Femur (tissue), 1 donor: ENCODE measurements at places on chromosomes 7 and 10.

- DNase-seq: no peak
These were observed 276.9 kb downstream of the TCF7L2 start for GRCh38 chr10:113226831-113227445.

- DNase-seq: no peak
These were observed 190.2 kb downstream of the GPAM start for GRCh38 chr10:111993321-111993720.

GRCh38 chr7:121392277-121393004, 3.7 kb downstream of the FAM3C start:
- DNase-seq: no peak

GRCh38 chr7:2034291-2035201, 198.2 kb downstream of the MAD1L1 start:
- peak; percentile 15 for DNase-seq

DNA sequence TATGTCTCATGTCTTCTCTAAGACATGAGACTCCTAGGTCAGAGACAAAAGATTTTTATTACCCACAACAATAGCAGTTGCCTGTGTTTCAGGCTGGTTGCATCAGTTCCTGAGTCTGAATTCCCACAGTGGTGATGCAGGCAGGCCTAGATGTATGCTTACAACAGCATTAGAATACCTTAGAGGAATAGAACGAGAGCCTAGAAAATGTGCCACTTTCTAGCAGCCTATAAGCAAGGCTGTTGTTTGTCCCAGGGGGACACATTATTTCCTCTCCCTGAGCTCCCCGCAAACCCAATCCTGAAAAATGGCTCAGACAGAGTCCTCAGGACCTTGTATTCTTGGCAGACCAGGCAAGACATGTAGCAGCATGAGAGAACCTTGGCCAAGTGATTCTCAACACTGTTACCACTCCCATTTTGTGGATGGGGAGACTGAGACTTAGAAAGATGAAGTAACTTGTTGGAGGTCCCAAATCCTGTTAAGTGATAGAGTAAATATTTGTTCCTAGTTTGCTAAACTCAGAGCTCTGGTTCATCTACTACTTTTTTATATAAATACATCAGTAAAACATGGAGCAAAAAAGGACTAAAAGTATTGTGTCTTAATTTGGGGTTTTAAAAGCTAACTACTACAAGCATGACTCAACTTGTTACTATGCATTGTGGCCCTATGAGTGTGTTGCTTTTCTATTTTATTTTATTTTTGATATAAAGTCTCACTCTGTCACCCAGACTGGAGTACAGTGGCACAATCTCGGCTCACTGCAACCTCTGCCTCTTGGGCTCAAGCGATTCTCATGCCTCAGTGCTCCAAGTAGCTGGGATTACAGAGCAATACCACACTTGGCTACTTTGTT, 14.2 kb downstream of the VTI1A start:
- DNase-seq: no peak

GRCh38 chr10:17470246-17470645, 15.9 kb upstream of the ST8SIA6 start:
- DNase-seq: no peak

DNA sequence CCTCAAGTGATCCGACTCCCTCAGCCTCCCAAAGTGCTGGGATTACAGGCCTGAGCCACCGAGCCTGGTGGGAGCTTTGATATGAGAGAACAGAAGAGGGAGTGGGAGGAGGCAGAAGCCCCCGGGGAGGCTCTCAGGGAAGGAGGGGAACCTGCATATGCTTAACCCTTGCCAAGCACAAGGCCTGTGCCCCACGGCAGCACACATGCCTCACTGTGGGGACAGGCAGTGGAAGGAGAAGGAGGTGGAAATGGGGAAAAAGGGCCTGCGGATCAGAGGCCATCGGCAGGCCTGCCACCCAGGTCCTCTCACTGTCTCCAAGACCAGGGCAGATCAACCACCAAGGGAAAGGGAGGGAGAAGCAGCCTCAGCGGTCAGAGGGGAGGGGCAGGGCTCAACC, 7.2 kb upstream of the GRID1 start:
- peak; percentile 4 for DNase-seq

DNA sequence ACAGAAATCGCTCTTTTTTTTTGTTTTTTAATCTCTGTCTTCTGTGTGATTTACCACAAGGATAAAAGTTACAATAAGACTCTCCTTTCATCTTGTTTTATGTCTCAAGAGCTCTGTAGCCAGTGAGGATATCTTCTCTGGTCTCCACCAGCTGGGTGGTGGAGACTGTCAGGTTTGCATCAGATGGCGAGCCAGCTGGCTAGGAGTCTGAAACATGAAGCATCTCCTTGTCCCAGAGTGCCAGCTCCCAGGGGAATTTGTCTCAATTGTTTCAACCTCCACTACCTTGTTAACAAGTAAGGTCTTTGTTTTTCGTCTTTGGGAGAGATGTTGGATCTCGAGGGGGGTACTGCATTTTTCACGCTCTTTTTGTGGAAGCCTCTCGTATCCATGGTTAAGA, 47.3 kb downstream of the FRMPD2 start:
- DNase-seq: no peak

DNA sequence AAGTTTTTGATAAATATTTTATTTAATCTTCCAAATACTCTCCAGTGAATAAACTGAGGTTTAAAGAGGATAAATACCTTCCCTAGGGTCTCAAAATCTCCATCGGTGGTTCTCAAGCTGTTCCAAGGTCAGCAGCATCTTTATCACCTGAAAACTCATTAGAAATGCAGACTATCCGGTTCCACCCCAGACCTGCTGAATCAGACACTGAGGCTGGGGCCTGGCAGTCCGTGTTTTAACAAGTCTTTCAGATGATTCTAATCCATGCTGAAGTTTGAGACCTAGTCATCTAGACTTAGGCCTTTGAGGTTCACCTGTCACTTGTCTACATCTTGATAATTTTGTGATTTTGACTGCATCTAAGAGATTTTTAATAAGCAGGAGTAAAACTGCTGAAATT, 37.5 kb downstream of the PLEKHA8 start:
- DNase-seq: no peak

GRCh38 chr10:114034923-114035645, 8.6 kb upstream of the ADRB1 start:
- no peak for DNase-seq

DNA sequence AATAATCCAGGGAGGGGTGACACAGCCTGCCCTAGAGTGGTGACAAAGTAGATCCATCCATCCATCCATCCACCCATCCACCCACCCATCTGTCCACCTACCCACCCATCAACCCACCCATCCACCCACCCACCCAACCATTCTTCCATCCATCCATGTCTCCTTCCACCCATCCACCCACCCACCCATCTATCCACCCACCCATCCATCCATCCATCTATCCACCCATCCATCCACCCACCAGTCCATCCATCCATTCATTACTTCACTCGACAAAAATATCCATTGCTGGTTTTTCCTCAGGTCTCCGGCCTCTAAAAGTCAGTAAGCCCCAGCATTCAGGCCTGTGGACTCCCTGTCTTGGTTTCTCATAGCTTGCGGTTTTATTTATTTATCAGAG, 12.5 kb upstream of the LIMK1 start:
- no peak for DNase-seq

DNA sequence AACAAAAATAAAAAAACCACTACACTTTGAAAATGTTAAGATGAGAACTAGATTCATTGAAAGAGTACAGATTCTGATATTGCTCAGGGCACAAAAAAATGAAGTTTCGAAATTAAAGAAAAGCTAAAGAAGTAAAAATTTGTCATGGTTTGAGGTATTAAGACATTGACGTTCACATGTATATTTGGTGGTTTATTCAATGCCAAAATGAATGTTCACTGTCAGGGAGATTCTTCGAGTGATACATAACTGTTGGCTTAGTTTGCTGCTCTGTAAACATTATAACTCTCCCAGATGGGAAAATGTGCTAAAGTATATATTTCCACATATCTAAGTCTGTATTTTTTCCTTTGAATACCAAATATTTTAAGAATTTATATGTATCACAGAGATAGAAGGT, 345.0 kb downstream of the SEMA3D start:
- no peak for DNase-seq

- no peak for DNase-seq
These were observed 49.0 kb upstream of the PODXL start for GRCh38 chr7:131605280-131605878.

DNA sequence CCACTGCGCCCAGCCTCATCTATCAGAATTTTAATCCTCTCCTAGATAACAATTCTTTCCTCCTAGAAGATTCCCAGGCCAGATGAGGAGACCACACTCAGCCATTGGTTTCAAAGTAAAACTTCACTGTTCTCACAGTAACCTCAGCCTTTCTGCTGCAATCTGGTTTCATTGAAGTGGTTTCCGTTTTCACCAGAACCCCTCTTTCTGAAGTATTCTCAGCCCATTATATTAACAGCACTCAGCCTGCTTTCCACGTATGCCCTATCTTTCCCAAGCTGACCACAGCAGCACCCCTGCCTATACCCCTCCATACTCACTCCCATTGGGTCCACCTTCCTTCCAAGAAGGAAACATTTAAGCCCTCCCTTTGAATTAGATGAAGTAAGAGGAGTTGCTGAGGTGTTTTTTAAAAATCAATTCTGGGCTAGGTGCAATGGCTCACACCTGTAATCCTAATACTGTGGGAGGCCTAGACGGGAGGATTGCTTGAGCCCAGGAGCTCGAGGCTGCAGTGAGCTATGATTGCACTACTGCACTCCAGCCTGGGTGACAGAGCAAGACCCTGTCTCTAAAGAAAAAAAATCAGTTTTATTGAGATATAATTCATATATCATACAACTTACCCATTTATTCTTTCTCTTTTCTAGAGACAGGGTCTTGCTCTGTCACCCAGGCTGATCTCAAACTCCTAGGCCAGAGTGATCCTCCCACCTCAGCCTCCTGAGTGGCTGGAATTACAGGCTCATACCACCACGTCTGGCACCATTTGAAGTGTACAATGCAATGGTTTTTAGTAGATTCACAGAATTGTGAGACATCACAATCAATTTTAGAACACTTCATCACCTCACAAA, 11.3 kb downstream of the PLAU start:
- DNase-seq: no peak

DNA sequence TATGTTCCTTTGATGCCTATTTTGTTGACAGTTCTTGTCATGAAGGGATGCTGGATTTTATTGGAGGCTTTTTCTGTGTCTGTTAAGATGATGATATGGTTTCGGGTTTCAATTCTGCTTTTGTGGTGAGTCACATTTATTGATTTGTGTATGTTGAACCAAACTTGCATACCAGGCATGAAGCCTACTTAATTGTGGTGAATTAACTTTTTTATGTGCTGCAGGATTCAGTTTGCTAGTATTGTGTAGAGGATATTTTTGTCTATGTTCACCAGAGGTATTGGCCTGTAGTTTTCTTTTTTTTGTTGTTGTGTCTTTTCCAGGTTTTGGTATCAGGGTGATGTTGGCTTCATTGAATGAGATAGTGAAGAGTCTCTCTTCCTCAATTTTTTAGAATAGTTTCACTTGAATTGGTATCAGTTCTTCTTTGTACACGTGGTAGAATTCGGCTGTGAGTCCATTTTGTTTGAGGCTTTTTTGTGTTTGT, 345.9 kb downstream of the KIF20B start:
- no peak for DNase-seq

DNA sequence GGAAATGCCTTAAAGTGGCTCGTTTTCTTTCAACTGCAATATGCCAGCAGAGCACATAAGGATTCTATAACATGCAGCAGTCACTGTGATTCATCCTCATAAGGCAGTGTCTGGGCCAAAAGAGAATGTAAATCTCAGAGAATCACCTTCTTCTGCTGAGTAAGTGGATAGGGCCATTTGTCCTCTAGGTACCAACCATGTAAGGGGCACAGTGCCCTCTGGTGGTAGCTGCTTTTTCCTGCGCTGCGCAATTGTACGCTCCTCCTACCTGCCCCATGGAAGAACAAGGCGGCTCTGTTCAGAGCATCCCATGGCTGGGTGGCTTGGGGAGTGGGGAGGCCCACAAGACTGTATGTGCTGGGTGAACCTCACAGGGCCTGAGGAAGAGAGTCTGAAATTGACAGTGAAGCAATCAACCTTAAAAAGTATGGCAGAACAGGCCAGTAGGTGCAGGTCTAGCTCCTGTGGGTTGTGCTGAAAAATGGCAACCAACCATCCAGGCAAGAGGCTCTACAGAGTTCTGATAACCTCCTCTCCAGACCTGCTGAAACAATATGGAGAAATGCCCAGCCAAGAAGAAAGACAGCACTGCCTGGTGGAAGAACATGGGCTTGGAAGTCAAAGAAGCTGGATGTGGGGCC, 78.6 kb upstream of the C10orf90 start:
- DNase-seq: peak; percentile 76

GRCh38 chr7:87156709-87157108, 4.5 kb downstream of the DMTF1 start:
- DNase-seq: no peak

GRCh38 chr10:101183458-101184183, 45.6 kb downstream of the LBX1 start:
- DNase-seq: no peak

DNA sequence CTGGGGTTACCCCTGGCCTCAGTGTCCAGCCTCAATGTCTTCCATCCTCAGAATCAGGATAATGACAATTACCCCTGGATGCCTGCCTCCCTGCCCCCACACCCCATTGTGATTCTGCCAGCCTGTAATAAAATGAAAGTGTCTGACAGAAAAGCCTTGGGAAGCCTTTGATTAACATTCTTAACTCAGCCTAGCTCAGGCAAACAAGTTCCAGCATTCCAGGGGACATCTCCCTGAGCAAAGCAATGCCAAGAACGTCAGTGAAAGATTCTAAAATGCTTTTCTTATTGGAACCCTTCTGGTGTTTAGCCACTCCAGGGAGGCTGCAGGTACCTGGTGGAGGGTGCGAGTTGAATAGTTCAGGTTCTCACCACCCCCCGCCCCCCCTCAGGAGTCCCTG, 18.7 kb downstream of the AFAP1L2 start:
- no peak for DNase-seq

GRCh38 chr10:129945526-129945925, 18.5 kb downstream of the EBF3 start:
- DNase-seq: no peak

- peak; percentile 63 for DNase-seq
These were observed 1.6 kb downstream of the CHST15 start for GRCh38 chr10:124091646-124092249.

DNA sequence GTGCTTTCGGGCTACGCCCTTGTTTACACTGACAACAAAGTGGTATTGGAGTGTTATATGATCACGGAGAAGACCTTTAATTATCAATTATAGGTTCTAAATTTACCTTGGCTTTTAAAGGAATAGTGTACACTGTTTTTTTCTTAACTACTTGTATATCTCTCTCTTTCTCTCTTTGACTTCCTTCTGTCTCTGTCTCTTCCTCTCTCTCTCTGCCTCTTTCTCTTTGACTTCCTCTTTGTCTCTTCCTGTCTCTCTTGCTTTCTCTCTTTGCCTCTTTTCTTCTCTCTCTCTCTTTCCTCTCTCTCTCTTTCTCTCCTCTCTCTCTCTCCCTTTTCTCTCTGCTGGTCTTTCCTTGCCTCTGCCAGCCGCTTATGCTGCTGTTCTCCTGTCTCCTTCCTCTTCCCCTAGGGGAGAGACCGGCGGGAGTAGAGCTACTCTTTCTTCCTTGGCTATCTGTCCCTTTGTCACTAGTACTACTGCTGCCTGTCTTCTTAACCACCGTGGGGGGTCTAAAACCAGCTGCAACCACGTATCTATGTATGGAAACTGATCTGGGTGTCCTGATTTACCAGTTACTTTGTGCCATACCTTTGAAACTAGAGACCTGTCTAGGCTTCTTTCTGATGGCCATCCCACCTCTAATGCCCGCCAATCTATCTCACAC, 36.9 kb upstream of the GSDME start:
- DNase-seq: no peak
